ENCODE measurements at places on chromosomes 13 and 19.
A peak's percentile ranks its signal among the peaks of the same experiment; 100 is the strongest.

GRCh38 chr13:60114499-60115028 is 49.2 kb downstream of the DIAPH3 start:
- DNase-seq: no peak

DNA sequence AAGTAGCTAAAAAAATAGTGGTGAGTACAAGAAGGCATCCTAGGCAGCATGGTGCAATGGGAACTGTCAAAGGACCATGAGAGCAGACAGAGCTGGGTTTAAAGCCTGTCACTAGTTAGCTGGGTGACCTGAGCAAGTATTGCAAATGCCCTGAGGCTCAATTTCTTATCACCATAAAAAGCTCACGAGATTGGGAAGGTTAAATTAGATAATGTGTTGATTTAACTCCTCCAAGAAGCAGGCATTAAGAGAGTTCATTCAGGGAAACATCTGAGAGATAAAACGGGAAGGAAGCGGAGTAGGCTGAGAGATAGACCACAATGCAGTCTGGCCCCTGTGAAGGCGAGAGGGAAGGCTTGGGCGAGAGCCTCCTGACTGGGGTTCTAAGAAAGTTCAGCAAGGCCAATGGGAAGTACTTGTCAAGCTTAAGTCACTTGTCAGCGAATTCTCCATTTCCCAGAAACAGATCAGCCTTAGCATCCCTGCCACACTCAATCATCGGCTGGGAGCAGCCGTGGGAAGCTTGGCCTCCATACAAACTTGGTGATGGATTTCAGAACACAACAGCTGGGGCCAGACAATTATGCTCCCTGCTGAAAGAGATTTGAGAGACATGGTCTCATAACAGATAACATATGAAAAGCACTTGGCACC is 105.5 kb downstream of the POU4F1 start:
- no peak for DNase-seq

- DNase-seq: no peak
Observed at GRCh38 chr19:4278419-4279266, at the start of gene SHD. TSS of gene SHD (plus strand) at chr19:4279266. CDS start at chr19:4280064, 798 bp downstream.

DNA sequence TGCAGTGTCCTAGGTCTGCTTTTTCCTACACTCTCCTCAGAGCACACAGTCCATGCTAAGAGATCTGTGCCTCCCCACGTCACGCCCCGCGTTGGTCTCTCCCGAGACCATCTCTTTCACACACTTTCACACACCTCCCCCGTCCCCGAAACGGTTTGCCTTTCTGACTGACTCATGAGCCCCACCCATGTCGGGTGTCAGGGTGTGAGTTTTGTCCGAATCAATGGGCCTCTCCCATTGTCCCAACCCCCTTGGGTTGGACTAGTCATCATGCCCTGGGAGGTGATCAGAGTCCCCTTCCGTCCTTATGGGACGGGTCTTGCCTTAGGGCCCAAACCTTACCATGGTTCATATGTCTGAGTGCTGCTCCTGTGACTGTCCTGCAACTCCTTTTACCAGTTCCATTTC is 214.0 kb upstream of the HTR2A start:
- no peak for DNase-seq

DNA sequence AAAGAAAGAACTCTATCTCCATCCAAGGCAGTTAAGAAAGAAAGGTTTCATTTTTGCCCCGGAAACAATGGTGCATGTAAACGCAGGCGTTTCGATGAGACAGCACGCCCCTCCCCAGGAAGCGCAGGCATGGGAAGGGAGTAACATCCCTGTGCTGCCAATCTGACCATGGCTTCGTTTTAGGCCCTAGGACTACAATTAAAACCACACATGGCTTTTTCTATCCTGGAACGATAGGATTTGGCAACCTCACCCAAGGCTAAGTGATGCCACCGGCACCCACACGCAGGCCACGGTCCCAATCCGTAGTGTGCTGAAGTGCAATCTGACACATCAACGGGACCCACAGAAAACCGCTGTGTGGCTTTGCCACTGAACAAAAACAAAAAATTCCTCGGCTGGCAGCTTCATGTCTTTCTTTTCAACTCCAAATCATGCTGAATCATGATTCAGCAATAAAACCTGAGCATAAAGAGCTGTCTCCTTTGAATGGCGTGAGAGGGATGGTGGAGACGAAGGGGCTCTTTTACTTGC is 24.2 kb downstream of the RANBP3 start:
- DNase-seq: peak; percentile 31

DNA sequence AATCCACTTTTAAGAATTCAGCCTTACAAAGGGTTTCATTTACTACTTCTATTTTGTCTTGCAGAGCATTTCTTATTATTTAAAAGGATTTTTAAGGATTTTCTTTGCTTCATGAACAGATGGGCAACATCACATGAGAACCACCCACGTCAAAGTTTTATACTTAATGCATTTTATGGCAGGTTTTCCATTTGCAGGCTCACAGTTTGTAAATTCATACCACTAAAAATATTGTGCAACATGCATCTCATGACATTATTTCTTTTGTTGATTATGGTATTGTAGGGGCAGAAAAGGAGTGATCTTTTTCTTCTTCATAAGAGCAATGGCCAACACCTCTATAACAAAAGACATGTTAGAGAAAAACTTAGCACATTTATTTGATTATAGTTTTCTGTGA is 554.0 kb upstream of the SPRY2 start:
- no peak for DNase-seq

DNA sequence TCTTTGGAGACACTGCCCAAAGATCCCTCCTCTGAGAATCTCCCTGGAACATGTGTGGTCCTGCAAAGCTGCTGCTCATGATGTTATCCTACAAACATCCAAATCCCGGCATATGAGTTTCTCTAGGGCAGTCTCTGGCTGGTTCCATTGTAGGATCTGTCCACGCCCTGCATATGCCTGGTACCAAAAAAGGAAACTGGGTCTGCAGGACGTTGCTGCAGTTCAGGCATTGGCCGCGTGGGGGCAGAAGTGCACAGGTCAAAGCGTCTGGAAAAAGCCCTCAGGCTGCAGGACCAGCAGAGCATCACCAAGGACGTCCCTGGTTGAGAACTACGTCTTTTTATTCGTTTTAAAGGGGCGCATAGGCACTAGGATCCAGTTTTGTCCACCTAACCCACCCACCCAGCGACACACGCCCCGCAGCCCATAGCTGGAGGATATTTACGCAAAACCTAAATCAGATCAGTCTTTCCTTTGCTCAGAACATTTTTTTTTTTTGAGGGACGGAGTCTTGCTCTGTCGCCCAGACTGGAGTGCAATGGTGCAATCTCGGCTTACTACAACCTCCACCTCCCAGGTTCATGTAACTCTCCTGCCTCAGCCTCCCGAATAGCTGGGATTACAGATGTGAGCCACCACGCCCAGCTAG is 12.9 kb upstream of the ZNF564 start:
- DNase-seq: peak; percentile 83

GRCh38 chr19:45336696-45337251 is 3.8 kb upstream of the KLC3 start:
- DNase-seq: no peak

- DNase-seq: peak; percentile 99
Observed at GRCh38 chr13:95267662-95268342, 33.4 kb downstream of the ABCC4 start.

DNA sequence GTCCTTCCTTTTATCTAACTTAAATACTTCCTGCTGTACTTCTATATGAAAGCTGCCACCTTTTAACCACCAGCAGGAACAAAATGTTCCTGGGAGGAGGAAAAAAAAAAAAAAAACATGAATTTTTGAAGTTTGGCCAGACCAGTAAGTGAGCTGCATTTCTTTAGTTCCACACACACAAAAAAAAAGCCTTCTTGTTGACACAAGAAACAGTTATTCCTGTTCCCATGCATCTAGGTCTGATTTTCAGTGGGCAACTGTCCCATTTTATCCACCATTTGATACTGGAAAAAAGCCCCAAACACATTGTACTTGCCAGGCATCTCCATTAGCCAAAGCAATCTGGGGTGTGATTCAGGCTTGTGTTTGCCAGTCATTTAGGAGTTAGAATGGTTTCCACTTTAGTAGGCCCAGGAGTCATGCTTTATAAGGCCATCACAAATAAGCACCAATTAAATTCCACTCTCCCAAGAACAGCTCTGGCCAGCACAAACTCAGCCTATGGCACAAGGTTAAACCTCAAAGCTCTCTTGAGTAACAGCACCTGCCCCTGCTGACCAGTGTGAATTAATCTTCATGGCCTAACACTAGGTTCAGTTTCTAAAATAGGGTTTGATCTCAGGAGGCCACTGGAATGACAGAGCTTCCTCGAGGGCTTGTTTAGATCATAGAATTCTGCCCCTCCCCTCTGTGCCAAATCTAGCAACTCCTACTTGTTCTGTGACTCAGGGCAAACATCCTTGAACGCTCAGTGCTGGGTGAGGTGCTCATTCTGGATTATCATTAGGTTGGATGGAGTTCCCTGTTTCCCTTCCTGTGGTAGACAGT is 67.1 kb downstream of the NUFIP1 start:
- DNase-seq: peak; percentile 70

GRCh38 chr13:33832872-33833271 is 14.9 kb downstream of the RFC3 start:
- no peak for DNase-seq

DNA sequence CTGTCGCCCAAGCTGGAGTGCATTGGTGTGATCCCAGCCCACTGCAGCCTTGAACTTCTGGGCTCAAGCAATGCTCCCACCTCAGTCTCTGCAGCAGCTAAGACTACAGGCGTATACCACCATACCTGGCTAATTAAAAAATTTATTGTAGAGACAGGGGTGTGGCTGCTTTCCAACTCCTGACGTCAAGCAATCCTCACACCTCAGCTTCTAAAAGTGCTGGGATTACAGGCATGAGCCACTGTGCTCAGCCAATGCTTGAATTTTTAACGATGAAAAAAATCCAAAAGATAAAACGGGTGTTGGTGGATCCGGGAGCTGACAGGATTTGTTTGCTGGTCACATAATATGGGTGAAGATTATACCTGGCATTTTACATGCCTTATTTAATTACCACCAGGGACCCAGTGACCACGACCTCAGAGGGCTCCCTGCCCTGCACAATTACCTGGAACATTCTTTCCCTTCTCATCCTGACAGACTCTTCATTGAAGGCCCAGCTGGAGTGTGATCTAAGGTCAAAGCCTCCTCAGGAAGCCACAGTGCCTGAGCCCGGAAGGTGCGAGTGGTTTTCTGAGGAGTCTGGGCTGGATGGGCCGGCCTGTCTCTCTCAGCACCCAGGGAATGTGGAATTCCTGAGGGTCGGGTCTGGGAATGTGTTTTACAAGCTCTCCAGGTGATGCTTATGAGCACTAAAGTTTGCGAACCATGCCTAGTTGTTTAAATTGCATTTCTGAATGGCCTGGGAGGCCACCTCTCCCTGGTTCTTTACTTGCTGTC is 193.3 kb downstream of the USP12 start:
- no peak for DNase-seq

GRCh38 chr19:10826231-10826630 is 9.8 kb downstream of the TMED1 start:
- no peak for DNase-seq

DNA sequence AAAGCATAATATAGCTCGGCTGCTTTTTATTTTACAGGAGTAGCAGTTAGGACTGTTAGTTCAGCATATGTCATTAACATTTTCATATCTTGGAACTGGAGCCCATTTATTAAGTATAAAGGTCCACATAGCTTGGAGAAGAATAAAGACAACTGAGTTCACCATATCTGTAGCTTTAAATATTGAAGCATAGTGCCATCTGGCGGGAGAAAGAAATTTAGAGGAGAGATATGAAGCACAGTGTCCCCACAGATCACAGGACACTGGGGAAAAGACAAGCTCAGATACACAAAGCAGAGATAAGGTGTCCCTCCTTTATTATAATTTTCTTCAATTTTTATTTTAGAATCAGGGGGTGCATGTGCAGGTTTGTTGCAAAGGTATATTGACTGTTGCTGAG is 104.7 kb upstream of the FREM2 start:
- DNase-seq: peak; percentile 45

DNA sequence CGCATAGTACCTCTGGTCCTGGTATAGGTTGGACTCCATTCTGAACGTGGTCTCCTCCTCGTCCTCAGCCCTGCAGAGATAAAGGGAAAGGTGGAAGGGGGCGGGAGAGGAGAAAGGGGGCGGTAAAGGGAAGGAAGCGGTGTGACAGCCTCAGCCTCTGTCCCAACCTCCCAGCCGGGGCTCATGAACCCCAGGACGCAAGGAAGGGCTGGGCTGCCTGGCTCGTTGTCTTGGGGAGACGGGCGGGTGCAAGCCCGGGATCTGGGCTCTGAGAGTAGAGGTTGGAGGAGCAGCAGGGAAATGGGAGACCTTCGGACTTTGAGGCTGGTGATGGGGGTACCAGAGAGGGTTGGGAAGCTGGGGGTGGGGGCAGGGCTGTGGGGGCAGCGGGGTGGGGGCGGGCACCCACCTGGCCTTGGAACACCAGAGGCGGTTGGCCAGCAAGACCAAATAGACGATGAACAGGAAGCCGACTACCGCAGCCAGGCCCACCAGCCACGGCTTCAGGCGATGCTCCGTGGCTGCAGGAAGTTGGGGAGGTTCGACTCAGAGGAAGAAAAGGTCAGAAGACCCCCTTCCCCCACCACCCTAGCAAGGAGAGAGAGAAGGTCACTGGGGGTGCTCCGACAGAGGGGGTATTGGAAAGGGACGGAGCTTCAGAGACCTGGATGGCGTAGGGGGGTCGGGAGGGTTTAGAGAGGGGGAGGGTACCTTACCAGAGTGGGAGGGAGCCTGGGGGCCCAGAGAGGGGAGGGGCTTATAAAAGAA is 1.7 kb downstream of the SMIM24 start:
- DNase-seq: no peak

GRCh38 chr19:44212866-44213346 is 574 bp downstream of the ZNF227 start:
- DNase-seq: peak; percentile 20

GRCh38 chr19:28210886-28211285 is 1002.1 kb downstream of the UQCRFS1 start:
- DNase-seq: no peak

- no peak for DNase-seq
Observed at GRCh38 chr19:8806661-8807060, 25.4 kb downstream of the ZNF558 start.

DNA sequence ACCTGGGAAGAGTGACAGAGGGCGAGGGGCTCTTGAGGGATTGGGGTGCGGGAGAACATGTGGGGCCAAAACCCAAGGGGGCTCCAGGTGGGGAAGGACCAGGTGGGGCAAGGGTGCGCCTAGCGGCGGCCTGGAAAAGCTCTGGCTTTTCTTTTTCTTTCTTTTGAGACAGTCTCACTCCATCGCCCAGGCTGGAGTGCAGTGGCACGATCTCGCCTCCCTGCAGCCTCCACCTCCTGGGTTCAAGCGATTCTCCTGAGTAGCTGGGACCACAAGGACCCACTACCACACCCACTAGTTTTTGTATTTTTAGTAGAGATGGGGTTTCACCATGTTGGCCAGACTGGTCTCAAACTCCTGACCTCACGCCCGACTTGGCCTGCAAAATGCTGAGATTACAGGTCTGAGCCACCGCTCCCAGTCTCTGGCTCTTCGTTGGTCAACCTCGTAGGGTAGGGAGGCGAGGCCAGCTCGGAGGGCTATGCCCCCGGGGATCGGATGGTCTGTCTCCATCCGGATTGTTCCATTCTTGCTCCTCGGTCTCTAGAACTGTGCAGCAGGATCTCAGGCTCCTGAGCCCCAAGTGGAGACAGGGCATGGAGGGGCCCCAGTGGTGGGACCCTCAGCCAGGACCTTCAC is 3.7 kb downstream of the GADD45B start:
- DNase-seq: no peak

GRCh38 chr19:34500656-34501120 is 19.1 kb downstream of the WTIP start:
- DNase-seq: no peak

- no peak for DNase-seq
Observed at GRCh38 chr19:55197528-55197927, 11.8 kb downstream of the PTPRH start.

GRCh38 chr13:75812751-75813181 is 176.6 kb downstream of the LMO7 start:
- DNase-seq: peak; percentile 40

GRCh38 chr19:39264306-39265290 is 3.6 kb upstream of the IFNL2 start:
- no peak for DNase-seq

Data from fibroblast of skin of abdomen (primary cell).